ENCODE measurements at places on chromosomes 1 and 21. TPM values are rescaled to one million over a fixed set of nuclear protein-coding genes. Genes with fewer than 3 reads are reported as not detected.

Gene CRP
- total RNA-seq, result not detected

Gene TCHHL1
- total RNA-seq, result not detected

Gene NECTIN4
- 3.6 TPM for total RNA-seq

Gene RGS13
- not detected for total RNA-seq

Gene PAQR6
- total RNA-seq, result 4.6 TPM

Gene HAO2
- total RNA-seq, result not detected

Gene JAM2
- total RNA-seq, result 55.3 TPM

Gene OXCT2
- total RNA-seq, result 0.66 TPM

Gene NENF
- total RNA-seq, result 24.9 TPM

Gene OLFML3
- total RNA-seq, result 89.9 TPM

Gene CYP2J2
- 2.7 TPM for total RNA-seq

Gene SPRR2F
- total RNA-seq, result not detected

Gene PLEKHA6
- 17.5 TPM for total RNA-seq
